ENCODE measurements at places on chromosomes 11 and 22.

DNA sequence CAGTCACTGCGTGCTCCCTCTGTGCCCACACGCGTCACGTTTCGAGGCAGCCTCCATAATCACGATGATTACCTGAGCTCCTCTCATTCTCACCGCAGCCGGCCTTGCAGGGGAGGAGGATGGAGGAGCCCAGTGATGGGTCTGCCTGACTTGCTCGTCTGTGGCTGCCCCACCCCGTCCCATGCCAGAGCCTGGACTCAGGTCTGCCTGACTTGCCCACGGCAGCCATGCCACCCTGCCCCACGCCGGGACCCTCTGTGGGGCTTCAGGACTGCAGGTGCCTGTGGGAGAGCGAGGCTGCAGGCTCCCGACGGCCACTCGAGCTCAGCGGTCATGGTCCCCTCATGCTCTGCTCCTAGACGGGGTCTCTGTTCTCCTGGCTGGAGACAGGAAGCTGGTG lies 1025.1 kb downstream of the BRD1 start:
- no peak for DNase-seq

DNA sequence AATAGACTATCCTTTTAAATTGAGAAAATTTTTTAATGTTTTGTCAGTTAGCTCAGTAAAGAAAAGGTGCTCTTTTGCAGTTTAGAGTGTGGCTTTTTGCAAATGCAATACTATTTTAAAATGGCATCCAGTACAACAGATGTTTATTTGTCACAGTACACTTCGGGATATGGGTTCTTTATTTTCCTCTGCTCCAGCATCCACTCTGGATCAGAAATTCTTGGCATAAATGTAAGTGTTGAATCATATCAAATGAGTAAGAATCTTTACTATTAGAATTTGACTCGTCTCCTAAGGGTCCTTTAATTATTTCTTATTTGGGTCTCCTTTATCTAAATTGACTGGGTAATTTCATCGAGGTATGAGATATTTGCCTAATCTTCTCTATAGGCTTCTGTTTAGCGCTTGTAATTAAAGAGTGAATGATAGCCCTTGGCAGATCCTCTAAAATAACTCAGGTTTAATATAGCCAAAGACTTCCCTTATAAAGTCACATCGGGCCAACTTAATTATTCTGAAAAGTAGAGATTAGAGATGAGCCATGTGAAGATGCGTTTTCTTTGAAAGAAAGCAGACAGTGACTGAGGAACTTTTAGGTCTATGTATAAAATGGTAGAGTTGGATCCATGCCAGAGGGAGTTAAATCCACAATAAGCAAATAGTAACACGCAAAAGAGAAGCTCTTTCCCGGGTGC lies 132.7 kb downstream of the CASP12 start:
- no peak for DNase-seq

DNA sequence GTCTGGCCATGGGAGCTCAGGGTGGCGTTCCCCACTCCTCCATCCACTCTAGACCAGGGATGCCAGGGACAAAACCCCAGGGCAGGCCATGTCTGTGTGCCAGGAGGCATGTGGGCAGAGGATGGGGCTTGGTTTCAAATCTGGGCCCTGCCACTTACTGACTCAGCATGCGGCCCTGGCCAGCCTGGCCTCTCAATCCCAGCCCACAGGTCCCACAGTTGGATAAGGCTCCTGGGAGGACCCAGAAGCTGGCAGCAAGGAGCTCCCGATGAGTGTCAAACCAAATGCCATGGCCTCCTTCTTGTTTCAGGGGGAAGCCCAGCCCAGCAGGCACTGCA lies 1290.4 kb downstream of the BRD1 start:
- no peak for DNase-seq

DNA sequence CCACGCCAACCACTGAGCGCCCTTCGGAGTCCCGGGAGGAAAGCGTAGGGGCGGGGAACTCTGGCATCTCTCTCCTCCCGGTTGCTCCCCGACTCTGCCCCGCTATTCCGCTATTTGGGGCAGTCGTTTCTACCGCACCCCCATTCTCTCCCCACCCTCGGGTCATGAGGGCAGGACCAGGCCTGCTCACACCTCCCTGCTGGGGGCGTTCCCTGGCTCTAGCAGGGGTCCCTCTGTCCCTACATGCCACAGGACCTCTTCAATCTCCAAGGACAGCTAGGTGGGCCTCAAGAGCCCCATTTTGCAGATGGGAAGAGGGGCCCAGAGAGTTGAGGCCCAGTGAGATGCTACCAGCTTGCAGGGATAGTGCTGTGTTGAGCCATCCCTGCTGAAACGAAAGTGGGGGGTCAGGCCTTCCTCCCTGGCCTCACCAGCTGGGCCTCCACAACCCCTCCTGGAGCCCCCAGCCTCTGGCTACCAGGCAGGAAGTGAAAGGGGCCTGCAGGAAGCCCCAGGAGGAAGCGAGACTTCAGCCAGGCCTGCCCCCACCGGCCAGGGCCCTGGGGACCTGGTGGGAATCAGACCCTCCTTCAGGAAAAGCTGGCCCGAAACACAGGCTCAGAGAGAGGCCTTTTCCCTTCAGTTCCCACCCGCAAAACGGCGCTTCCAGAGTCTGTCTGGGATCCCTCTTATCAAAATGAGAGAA lies 5.5 kb upstream of the SHISA8 start:
- DNase-seq: no peak

GRCh38 chr11:10618490-10618889 lies 50.0 kb upstream of the LYVE1 start:
- DNase-seq: no peak

DNA sequence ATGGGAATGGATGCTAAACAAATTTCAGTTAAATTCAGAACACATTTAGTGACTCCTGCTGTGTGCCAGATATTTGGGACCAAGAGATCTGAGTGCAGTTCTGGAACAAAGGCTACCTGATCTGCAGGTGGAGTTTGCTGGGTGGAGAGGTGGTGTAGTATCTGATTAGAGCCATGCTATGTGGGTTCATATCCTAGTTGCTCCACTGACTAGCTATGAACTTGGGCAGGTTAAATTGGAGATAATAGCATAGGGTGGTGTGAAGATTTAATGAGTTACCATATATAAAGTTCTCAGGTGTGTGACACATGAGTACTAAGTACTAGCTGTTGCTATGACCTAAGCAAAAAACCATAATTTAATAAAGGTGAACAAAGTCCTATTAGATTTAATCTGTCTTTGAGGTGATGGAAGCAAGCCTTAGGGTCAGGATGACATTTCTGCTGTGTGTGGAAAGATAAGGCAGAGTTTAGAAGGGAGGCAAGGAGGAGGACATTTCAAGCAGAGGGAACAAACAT lies 2.1 kb downstream of the ENDOD1 start:
- DNase-seq: no peak

DNA sequence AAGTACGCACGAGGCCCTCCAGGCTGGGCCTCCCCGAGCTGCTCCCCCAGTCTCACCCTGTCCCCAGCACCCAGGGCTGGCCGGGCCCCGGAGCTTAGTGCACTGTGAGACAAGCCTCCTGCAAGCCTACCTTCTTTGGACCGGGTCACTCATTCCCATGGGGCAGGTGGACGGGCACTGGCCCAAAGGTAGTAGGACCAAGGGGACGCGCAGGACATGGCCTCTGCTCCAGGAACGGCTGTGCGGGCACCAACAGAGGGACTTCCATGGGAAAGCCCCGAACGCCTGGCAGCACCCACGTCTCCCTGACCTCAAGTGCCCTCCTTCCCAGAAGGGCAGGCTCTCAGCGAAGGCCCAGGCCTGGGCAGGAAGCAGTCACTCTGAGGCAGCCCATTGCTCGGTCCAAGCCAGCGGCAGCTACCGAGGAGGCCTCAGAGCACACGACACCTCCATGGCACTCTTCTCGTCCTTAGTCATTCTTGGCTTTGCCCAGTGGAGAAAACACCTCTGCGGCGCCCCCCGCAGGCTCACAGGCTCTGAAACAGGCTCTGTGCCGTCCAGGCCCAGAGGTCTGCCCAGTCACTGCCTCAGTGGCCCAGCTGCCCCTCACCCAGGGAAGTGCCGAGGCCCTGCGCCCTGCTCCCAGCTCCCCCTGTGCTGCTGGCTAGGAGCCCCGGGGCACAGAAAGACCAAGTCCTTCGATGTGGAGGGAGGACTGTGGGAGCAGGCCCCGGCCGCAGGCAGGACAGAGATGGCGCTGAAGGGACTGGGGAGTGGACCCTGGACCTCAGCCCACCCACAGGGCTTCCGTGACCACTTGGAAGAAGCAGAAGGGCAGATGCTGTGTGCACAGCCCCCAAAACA lies 3.8 kb downstream of the MOB2 start:
- DNase-seq: no peak

- no peak for DNase-seq
Measured at GRCh38 chr11:79208126-79208525, 232.7 kb downstream of the TENM4 start.

DNA sequence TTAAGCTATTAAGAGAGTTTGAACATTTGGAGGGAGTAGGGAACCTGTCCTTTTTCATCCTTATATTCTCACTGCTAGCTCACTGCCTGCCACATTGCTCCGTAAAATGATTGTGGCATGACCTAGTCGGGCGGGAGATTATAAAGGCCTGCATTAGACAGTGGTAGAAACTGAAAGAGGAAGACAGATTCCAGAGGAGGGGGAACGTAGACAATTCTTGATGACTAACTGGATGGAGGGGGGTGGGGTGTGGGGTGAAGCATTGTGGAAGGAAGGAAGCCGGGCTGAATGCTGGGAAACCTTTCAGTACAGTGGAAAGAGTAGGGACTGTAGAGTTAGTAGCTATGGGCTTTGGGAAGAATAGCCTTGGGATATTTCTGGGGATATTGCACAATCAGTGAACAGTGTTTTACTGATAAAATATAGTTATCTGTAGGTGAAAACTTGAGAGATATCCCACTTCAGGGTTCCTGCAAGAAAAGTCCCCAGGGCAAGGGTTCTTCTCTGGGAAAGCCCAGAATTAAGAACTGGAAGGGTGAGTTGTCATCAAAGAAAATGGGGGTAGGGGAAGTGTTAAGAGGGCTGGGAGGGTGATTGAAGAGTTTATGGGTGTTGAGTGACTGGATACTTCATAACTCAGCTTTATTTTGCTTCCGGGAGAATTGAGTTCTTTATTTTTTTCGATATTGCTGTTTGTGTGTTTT lies 2.1 kb downstream of the MED15 start:
- no peak for DNase-seq

- DNase-seq: no peak
Measured at GRCh38 chr11:70608568-70609470, 210.5 kb downstream of the CTTN start.

Measured in activated naive CD4-positive, alpha-beta T cell (primary cell).